ENCODE measurements at places on chromosomes 5 and 9.

DNA sequence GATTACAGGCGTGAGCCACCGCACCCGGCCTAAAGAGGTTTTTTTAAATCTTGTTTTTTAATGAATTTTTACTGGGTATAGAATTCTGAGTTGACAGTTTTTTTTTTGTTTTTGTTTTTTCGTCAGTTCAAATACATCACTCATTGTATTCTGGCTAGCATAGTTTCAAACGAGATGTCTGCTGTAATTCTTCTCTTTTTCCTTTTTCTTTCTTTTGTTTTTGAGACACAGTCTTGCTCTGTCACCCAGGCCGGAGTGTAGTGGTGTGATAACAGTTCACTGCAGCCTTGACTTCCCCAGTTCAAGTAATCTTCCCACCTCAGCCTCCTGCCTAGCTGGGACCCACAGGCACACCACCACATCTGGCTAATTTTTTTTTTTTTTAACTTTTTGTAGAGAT lies 2.2 kb upstream of the PRRT1B start:
- no peak for DNase-seq

DNA sequence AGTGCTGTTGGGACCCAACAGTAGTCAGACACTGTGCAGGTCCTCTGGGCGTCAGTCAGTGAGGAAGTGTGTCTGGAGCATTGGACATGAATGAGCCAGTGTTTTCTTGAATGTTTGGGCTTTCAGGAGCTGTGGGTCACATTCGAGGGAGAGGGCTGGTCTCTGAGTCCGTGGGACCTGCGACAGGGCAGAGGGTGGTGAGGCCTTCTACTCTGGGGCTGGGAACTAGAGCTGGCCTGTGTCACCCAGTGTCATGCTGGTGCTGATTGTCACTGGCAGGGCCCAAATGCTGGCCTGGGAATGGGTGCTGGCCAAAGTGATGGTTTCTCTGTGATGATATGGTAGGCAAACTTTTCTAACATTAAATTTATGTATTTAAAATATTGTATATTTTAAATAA lies 10.3 kb downstream of the POLR1E start:
- no peak for DNase-seq

GRCh38 chr9:130174920-130175321 lies 2.7 kb downstream of the NCS1 start:
- no peak for DNase-seq

DNA sequence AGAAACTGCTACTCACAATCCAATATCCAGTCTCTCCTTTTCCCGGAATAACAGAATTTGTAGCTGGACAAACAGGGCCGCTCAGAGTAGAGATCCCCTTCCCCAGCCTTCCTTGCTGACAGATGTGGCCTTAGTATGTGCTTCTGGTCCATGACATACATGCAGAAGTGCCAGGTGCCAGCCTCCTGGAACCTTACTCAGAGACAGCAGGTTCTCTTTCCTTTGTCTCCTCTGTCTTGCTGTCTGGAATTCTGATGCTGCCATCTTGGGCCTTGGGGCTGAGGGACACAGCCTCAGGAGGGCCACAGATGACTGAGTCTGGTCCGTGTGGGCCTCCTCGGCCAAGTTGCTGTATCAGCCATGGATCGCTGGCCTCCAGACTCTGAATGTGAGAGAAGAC lies 210.1 kb downstream of the PAX5 start:
- no peak for DNase-seq

DNA sequence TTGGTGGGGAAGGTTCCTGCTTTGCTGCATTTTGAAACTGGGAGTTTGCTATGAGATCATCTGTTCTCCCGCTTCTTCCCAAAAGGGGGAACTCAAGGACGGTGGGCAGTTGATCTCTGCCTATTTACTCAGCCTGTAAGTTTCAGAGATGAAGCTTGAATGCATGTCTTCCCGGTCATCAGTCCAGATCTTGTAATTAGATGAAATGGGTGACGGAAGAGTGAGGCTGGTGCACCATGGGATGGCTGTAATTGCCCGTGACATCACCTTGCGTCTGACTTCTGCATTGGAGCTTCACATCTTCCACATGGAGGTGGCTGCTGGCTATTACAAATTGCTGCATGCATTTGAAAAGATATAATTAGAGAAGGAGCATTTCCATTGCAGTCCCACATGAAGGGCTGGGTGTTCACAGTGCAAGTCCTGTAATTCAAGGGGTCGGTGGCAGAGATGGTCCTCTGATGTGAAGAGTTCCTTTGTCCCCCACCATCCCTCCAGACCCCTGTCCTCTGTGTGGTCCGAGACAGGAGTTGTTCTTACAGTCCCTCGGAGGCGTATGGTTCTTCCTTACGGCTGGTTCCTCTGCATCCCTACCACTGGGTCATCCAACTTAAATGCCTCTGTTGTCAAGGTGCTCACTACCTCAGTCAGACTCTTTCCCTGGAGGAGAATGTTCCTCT lies 72.9 kb downstream of the ZNF618 start:
- DNase-seq = no peak

- no peak for DNase-seq
These were observed 180.7 kb downstream of the KDM4C start for GRCh38 chr9:6938447-6938846.

- DNase-seq = no peak
These were observed 19.4 kb downstream of the OGN start for GRCh38 chr9:92385001-92385400.

- no peak for DNase-seq
These were observed 6.2 kb downstream of the KCNT1 start for GRCh38 chr9:135708164-135708563.

- no peak for DNase-seq
These were observed 111.8 kb downstream of the LRRC70 start for GRCh38 chr5:62690421-62690820.

DNA sequence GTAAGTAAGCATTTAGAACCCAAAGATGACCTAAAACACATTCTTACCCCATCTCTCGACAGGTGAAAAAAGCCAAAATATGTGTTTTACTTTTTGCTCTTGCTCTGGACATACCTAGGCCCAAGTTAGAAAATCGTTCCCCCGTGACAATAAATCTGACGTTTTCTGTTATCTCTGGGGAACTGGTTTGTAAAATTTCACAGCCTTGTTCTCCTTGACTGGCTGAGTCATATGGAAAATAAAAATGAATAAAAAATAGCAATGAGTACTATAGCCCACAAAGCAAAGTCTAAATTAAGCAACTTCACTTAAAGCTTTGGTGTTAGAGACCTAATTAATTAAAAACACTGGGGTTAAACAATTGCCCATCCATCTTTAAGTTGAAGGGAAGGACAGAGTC lies 286.9 kb upstream of the CLINT1 start:
- no peak for DNase-seq

- DNase-seq = no peak
These were observed 233.2 kb upstream of the RFX3 start for GRCh38 chr9:3758816-3759576.

DNA sequence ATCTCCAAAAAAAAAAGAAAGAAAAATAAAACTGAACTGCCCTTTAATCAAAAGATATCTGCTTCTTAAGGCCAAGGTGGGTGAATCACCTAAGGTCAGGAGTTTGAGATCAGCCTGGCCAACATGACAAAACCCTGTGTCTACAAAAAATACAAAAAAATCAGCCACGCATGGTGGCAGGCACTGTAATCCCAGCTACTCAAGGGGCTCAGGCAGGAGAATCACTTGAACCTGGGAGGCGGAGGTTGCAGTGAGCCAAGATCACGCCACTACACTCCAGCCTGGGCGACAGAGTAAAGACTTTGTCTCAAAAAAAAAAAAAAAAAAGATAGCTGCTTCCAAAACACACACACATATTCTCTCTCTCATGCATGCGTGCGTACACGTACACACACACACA lies 17.8 kb downstream of the SCAI start:
- no peak for DNase-seq

DNA sequence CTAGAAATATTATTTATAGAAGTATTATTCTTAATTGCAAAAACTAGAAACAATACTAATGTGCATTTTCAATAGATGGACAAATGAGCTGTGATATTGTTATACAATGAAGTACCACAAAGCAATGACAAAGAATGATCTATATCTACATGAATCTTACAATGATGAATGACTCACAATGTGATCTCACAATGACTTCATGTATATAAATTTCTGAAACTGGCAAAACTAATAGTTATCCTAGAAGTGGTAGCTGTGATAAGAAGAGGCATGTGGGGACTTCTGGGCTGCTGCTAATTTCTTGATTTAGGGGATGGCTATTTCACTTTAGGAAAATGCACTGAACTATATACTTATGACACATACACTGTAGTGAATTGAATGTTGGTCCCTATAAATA lies 396.0 kb upstream of the ZNF608 start:
- DNase-seq = no peak
